ENCODE measurements at places on chromosomes 2 and 18. TPM values are rescaled to one million over a fixed set of nuclear protein-coding genes. Genes with fewer than 3 reads are reported as not detected.

Gene AFG3L2
- total RNA-seq: 30.3 TPM

Gene SDC1
- 278 TPM for total RNA-seq

Gene CHRNG
- total RNA-seq: not detected

Gene HOXD13
- total RNA-seq: not detected

Gene ANKRD36
- 20.2 TPM for total RNA-seq

Gene PSTPIP2
- total RNA-seq: 14.2 TPM

DNA sequence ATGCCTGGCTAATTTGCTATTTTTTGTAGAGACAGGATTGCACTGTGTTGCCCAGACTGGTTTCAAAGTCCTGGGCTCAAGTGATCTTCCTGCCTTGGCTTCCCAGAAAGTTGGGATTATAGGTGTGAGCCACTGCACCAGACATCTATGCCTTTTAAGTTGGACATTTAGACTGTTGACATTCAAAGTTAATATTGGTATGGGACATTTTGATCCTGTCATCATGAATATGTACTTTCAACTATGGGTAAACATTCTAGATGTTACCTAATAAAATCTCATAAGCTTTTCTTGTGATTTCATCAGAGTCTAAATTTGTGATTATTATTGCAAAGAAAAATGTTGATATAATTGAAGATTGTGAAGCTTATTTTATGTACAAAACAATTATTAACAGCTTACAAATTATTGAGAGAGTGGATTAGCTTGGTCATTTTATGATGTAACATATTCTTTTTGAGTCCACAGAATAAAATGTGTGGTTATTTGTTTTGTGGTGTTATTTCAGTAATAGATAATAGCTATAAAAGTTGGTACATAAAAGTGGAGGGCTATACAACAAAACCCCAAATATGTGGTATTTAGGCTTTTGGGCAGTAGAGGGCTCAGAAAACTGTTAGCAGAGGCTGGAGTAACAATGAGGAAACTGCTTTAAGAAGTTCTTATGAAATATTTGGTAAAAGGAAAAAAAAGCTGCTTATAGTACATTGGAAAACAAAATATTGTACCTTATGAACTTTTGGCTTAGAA, 41.4 kb downstream of the STARD6 start:
- DNase-seq: no peak

- no peak for DNase-seq
These were observed 1070.3 kb downstream of the SUCLG1 start for GRCh38 chr2:83388804-83389203.

DNA sequence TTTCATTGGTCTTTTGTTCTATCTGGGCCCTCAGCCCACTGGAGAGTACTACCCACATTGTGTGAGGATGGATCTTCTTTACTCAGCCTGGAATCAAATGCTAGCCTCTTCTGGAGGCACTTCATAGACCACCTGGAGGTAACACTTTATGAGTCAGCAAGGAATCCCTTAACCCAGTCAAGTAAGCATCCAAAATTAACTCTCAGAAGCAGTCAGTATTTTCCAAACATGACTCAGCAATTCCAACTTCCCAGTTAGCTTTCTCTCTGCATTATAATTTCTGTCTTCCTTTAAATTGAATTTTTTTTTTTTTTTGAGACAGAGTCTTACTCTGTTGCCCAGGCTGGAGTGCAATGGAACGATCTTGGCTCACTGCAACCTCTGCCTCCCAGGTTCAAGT, 142.7 kb downstream of the ACKR3 start:
- DNase-seq: no peak

DNA sequence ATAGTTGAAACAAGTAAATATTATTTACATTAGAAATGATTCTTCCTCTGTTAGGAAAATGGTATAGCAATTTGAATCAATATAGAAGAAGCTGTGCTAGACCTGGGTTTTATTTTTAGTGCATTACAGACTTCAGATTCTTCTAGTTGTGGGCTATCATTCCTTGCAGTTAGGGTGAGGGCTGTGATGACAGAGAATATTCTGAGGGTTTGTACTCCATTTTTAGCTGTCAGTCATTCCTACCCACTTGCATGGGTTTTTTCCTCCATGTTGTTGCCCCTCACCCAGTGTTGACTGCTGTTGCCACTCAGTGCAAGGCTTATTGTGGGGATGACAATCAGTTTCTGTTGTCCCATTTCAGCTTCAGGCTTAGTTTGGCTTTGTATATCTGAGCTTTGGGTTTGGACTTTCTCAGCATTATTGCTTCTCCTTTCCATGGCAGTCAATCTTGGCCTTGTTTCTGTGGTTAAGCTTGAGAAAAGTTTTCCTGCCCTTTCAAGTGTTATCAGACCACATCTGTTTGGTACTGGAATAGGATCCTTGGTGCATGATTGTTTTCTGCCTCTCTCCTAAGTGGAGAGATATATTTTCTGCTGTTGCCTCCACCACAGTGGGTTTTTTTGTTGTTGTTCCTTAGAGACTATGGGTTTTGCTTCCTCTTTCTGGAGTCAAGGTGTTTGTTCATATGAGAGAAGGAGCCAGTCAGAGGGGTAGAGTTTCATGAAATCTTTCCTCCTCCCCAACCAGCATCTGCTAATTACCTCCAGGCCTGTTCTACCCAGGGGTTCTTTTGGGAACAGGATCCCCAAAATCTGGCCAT, 312.7 kb upstream of the CWC22 start:
- no peak for DNase-seq

DNA sequence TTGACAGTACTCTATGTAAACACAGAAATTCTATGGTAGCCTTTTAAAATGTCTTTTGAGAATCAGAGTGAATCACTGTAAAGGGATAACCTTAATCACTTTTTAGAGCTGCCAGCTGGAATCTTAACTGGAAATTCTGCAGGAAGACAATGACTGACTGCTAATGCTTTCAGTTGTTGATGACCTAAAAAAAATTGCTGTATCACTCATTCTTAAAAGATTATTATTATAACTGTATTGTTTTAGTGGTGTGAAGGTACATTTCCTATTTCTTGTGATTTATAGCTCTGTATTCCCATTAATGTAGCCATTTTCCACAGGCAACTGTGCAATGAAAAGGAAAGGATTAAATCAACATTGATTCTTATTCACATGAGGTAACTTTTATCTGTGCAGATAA, 260.5 kb downstream of the CALCRL start:
- no peak for DNase-seq

DNA sequence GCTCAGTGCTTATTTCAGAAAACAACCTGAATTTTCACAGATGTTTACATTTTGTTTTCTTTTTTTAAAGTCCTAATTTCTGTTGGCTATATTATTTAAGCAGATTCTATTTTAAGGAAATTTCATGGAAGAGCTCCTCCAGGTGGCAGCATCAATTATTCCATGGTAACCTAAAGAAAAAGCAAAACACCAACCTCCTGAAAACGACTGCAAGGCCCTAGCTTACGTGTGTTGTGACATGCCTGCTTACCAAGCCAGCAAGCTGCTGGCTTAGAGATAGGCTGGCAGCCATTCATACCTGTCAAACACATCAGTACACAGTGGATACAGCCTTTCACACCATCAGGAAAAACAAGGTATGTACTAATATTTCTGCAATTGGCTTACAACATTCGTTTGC, 64.9 kb downstream of the LPIN2 start:
- DNase-seq: peak; percentile 44

- no peak for DNase-seq
These were observed 104.2 kb downstream of the SH3BP4 start for GRCh38 chr2:235055891-235056516.

DNA sequence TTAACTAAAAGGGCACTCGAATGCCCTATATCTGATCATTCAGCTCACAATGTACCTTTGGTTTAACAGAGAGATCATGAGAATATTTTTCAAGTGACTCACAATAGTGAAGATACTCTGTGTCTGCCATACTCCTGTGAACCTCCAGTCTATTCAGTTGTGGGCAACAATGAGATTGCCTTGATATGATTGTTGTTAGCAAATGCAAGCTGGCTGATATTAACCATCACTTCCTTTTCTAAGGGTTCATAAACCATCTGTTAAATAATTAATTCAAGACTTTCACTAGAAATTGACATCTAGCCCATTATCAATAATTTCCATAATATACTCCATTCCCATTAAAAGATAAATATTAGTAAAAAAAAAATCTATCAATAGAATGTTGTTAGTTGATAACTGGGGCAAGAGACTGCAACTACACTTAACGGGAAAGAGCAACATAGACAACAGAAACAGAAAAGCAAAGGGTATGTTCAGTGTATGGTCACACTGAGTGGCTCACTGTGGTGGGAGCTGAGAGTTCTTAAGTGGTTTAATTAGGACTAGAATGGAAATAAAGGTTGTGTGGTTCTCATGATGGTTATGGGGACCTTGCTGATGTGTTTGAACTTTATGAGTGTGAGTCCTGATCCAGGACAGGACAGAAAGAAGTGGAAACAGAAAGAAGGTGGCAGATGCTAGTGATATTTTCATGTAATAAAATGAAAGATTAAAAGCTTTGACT, 11.9 kb downstream of the IL18RAP start:
- no peak for DNase-seq

GRCh38 chr2:25204190-25204838, 35.9 kb upstream of the POMC start:
- no peak for DNase-seq

DNA sequence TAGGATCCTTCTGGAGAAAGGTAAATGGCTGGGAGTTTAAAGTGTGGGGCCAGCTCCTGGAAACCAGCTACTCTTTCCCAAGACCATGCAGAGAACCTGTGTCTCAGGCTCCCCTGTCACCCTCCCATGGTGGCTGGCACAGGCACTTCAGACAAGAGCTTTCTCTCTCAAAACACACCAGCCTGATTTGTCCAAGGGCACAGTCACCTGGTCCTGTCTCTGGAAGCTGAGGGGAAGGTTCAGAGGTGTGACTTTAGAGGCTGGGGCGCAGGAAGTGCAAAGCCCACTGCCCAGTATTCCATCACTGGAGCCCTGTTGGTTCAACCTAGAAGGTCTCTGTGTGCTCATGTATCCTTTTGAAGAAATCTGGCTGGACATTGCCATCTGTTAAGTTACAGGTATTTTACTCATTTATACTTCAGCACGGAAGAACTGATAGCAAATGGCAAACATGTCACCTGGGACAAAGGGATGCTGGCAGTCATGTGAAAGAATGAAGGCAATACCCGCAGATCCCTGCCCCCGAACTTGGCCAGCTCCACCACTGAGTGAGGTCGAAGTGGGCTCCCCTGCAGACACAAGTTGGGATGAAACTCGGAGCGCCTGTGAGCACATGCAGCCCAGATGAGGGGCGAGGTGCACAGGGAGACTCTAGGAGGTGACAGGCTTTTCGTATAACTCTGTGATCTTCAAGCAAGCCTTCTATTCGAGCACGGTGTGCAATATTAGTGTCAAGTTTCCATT, 96.9 kb upstream of the MGAT4A start:
- no peak for DNase-seq

- DNase-seq: no peak
These were observed 188.2 kb upstream of the XIRP2 start for GRCh38 chr2:166700079-166700478.

DNA sequence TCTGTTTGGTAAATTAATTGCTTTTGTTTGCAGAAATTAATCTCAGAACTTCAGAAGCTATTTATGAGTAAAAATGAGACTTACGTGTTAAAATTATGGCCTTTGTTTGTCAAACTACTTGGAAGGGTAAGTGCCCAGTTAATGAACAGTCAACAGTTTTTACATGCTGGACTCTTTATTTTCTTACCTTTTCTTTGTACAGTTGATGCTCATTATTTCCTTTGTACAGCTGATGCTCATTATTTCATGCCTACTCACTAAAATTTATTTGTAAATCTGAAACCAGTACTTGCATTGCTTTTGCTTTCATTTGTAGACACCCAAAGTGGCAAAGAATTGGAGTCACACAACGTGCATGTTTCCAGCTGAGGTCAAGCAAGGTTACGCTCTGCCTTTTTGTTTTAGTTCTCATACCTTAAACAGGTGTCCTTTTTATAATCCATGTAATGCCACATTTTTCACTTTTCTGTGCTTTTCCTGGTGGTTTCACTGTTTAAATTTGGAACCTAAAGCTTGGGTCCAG, 13.3 kb downstream of the RIF1 start:
- DNase-seq: no peak

Measured in left lung (tissue), 14 donors.